Stomach (tissue), 19 donors: ENCODE measurements at places on chromosomes 2 and 18. TPM values are rescaled to one million over a fixed set of nuclear protein-coding genes. Genes with fewer than 3 reads are reported as not detected.

- H3K4me3 ChIP-seq: no peak overlapping the region
- DNase-seq: no peak
- no peaks in the 10 kb centered on the region for H3K36me3 ChIP-seq
- no peak overlapping the region for H3K27ac ChIP-seq
- no peaks in the 10 kb centered on the region for H3K27me3 ChIP-seq
- H3K4me1 ChIP-seq: no peaks in the 10 kb centered on the region
These were observed 289.7 kb downstream of the TRIB2 start for GRCh38 chr2:13006426-13006825.

DNA sequence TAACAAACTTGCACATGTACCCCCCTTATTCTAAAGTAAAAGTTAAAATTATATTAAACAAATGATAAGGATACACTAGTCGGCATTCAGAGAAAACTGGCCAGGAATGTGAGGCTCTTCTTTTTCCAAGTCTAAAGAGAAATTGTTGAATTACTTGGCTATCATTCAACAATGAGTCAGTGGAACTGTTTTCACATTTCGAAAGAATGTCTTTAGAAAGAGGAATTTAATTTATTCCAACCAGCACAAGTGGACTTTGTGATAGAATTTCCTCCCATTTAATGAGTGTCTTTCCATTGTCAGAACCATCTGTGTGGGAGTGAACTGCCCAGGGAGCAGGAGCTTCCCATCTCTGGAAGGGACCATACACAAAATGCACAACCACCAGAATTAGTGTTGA is 792.2 kb downstream of the EPHA4 start:
- no peak overlapping the region for H3K27ac ChIP-seq
- H3K4me3 ChIP-seq: no peak overlapping the region
- H3K27me3 ChIP-seq: no peaks in the 10 kb centered on the region
- DNase-seq: peak; percentile 64
- no peaks in the 10 kb centered on the region for H3K36me3 ChIP-seq

DNA sequence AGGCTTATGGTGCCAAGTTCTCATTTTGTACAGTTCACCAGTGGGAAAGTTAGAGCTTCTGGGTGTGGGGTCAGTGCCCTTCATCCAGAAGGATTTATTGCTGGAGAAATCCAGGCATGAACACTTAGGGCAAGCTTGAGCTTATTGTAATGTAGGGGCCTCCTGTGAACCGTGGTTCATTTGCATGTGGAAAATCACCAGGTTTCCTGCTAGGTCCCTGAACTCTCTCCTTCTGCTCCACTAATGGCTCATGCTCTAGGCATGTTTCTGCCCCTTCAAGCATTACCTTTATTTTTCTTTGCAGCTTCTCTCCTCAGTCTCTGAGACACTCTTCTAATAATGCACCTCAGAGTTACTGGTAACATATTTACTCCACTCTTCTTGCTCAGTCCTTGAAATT is 79.3 kb upstream of the FAM98A start:
- no peaks in the 10 kb centered on the region for H3K36me3 ChIP-seq
- H3K4me1 ChIP-seq: no peaks in the 10 kb centered on the region
- H3K27me3 ChIP-seq: no peaks in the 10 kb centered on the region
- H3K27ac ChIP-seq: no peak overlapping the region
- no peak overlapping the region for H3K4me3 ChIP-seq

DNA sequence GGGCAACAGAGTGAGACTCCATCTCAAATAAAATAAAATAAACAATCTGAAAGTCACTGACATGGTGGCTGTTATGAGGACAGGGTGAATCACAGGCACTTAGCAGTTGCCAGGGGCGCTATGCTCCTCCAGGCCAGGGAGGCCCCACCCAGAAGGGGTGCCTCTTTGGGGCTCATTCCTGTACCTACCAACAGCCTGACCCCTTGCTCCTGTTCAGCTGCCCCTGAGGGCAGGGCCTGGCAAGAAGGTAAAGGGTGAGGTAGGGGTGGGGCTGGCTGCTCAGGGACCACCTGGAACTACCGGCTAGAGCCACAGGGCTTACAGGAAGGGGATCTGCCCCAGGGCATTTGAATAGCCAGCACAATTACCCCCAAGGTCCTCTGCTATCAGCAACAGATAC is 60.3 kb downstream of the INPP5D start:
- H3K27me3 ChIP-seq: peaks cover 2% of the 10 kb centered on the region
- no peak overlapping the region for H3K4me3 ChIP-seq
- H3K27ac ChIP-seq: no peak overlapping the region
- no peak for DNase-seq

DNA sequence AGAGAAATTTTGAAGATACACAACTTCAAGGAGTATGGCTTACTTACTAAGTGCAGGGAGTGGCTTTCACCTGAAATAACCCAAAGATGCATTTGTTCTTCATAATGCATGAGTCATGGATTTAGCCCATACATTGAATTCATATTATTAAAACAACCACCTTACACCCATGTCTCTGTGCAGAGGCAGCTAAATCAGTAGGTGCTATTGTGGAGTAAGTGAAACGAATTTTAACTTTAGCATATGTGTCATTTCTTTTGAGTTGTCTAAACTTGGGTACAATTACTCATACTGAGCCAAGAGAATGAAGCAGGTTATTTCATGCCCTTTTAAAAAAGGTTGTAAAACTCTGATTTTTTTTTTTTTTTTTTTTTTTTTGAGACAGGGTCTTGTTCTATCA is 11.0 kb upstream of the ANKRD29 start:
- H3K27ac ChIP-seq: no peak overlapping the region
- no peak for DNase-seq
- no peak overlapping the region for H3K4me3 ChIP-seq
- H3K4me1 ChIP-seq: no peaks in the 10 kb centered on the region

DNA sequence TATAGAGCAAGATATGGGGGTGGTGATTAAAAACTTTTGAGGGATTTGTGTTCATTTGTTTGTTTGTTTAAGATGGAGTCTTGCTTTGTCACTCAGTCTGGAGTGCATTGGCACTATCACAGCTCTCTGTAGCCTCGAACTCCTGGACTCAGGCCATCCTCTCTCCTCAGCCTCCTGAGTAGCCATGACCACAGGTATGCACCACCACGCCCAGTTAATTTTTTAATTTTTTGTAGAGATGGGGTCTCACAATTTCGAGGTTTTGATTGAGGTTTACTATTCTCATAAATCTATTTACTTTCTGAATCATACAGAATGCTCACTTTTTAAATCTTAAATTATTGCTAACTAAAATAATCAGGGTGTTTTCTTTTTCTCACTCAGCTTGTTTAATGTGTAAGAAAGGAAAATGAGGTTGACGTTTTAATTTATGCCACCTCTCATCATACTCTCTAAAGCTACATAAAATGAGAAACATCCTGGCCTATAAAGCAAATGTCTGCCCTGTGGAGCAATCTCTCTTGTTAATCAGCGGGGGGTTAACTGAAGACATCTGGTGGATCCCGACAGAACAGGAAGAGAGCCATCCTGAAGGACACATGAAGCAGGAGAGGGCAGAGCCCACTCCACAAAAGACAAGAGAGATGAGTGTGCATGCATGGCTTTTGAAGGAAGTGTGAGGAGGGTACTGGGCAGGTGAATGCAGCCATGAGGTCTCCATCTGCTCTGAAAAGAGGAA is 589.1 kb upstream of the SLC8A1 start:
- H3K4me3 ChIP-seq: no peak overlapping the region
- no peaks in the 10 kb centered on the region for H3K27me3 ChIP-seq
- no peaks in the 10 kb centered on the region for H3K36me3 ChIP-seq
- DNase-seq: no peak
- no peaks in the 10 kb centered on the region for H3K4me1 ChIP-seq

DNA sequence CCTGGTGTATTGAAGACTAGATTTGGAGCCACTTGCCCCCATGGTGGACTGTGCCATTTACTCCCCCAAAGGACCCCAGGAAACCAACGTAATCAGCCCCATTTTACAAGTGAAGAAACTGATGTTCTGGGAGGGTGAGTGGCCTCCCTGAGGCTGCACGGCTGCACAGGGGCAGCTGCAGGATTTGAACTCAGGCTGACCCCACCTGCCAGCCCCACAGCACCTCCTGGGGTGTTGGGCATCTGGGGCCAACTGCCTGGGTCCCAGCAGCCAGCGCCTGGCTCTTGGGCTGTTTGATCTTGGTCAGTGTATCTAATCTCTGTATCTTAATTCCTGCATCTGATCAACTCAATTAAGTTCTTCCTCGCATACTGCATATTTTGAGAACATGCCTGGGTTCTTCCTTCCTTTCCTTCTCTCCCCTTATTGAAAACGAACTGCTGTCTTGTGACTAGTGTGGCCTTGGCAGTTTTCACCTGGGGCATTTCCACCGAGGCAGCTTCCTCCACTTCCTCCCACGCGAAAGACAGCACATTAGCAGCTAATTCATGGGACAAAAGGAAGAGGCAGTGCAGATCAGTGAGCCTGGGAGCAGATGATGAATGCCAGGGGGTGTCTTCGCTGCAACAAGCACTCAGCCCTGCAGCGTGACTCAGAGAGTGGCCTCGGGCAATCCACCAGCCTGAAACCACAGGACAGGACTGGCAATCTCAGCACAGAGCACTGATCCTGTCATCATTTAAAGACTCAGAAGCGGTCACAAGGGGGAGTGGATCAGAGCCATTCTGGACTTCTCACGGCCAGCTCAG is 184.1 kb upstream of the RAB12 start:
- H3K36me3 ChIP-seq: no peaks in the 10 kb centered on the region
- no peak for DNase-seq
- H3K4me1 ChIP-seq: no peaks in the 10 kb centered on the region
- no peak overlapping the region for H3K4me3 ChIP-seq

DNA sequence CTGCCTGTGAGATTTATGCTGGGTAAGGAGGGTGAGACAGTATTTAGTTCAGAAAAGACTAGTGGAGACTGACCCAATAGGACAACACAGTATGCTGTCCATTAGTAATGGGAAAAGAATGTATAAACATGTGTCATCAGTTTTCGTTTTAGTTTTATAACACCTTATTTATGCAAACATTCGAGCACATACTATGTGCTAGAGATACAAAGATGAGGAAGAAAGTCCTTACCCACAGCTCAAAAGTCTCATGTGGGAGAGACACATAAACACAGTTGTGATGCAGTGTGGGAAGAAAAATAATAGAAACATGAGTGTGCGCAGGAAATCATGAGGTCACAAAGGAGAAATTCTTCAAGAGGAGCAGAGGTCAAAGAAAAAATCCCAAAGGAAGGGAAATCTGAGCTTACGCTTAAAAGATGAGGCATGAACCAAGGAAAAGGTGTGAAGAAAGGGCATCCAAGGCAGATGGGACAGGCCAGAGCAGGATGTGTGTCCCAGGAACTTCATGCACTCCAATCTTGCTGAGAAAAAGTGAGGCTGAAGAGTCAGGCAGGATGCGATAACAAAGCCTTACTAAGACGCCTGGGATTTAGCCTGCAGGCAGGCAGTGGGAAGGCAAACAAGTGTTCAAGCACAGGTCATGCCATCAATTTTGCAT is 8.1 kb downstream of the METTL21A start:
- peaks cover 28% of the 10 kb centered on the region for H3K4me1 ChIP-seq
- no peaks in the 10 kb centered on the region for H3K27me3 ChIP-seq
- DNase-seq: no peak
- peaks cover 51% of the 10 kb centered on the region for H3K36me3 ChIP-seq

DNA sequence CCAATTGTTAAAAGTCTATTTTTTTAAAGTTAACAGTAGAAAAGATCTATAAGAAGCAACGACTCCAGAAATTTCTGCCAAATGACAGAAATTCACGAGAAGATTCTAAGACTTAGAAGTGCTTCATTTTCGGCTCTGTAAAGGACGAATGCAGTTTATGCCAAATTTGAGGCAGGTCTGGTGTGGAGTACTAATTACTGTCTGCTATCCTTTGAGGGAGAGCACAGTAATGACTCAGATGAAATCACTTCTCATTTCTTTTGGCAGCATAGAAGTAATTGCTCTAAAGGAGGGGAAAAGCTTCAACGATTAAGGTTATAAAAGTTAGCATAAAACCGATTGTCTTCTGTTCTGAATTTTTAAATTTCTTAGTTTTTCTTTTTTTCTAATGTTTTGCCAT is 11.4 kb downstream of the G6PC2 start:
- no peak overlapping the region for H3K4me3 ChIP-seq
- DNase-seq: no peak
- peaks cover 6% of the 10 kb centered on the region for H3K4me1 ChIP-seq
- H3K27ac ChIP-seq: no peak overlapping the region
- no peaks in the 10 kb centered on the region for H3K36me3 ChIP-seq

DNA sequence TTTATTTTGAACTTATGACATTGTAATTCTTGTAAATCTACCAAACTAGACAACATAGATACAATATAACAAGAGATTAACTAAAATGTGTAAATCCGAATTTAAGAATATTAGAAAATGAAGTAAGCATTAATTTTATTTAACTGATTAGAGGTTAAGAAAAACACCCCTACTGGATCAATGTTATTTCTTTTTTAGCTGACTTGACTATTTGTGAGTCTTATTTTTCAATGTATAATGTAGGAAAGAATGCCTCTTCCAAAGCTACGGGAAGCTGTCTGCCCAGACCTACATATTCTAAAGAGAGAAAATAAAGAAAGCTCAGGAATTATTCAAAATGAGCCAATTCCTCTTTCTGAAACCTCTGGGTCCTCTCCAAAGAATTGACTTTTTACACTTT is 490.8 kb upstream of the CDH7 start:
- DNase-seq: no peak
- no peaks in the 10 kb centered on the region for H3K4me1 ChIP-seq
- no peaks in the 10 kb centered on the region for H3K27me3 ChIP-seq
- no peaks in the 10 kb centered on the region for H3K36me3 ChIP-seq

DNA sequence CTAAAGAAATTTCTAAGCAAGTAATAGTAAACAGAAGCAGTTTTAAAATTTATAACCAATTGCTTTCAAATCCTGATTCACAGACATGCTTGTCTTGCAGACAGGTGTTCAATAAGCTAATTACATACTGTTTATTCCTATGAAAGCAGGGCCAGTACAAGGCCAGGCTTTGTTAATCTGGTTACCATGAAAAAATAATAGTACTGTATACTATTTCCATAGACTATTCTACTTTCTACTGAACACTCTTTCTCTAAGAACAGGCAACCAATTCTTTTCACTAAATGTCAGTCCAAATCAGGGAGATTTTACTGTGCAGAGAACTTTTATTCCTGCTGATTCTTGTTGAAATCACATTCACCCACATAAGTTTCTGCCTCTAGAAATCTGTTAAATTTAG is 2.9 kb upstream of the SRSF7 start:
- H3K4me3 ChIP-seq: no peak overlapping the region
- no peaks in the 10 kb centered on the region for H3K27me3 ChIP-seq
- H3K36me3 ChIP-seq: peaks cover 6% of the 10 kb centered on the region
- H3K27ac ChIP-seq: no peak overlapping the region

DNA sequence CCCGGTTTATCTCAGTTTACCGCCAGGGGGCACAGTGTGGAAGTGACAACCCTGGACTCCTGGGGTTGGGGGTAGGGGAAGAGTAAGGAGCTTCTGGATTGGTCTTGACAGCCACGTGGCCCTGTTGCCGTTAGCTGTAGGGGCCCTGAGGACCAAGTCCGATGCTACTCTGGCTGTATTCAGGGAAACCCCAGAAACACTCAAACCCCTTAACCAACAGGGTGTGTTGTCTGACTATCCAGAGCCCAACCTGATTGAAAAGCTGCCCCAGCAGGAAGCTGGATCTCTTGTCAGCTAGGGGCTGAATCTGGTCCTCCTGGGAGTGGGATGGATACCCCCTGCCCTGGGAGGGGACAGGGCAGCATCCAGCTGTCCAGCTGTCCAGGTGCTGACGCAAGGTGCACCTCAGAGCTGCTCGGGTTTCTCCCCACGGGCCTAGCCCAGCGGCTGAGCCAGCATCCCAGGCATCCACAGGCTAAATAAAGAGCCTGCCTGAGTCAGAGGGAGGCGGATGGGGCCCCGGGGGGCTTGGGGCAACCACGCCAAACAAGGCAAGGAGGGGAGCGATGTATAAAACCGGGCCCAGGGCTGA is 3.1 kb upstream of the GMPPA start:
- H3K27me3 ChIP-seq: no peaks in the 10 kb centered on the region
- peak; percentile 62 for DNase-seq
- H3K4me1 ChIP-seq: peaks cover 53% of the 10 kb centered on the region
- H3K4me3 ChIP-seq: no peak overlapping the region

Gene TMEM127
- 5.8 TPM for total RNA-seq

Gene LAMA1
- total RNA-seq: not detected

Gene ANKRD53
- not detected for total RNA-seq
